ENCODE measurements at places on chromosomes 2 and 18.

GRCh38 chr18:5571666-5572065, 27.9 kb upstream of the EPB41L3 start:
- DNase-seq: no peak

GRCh38 chr2:43484323-43484930, 111.4 kb downstream of the THADA start:
- DNase-seq: no peak

- no peak for DNase-seq
Observed at GRCh38 chr2:239938651-239939486, 86.3 kb downstream of the NDUFA10 start.

DNA sequence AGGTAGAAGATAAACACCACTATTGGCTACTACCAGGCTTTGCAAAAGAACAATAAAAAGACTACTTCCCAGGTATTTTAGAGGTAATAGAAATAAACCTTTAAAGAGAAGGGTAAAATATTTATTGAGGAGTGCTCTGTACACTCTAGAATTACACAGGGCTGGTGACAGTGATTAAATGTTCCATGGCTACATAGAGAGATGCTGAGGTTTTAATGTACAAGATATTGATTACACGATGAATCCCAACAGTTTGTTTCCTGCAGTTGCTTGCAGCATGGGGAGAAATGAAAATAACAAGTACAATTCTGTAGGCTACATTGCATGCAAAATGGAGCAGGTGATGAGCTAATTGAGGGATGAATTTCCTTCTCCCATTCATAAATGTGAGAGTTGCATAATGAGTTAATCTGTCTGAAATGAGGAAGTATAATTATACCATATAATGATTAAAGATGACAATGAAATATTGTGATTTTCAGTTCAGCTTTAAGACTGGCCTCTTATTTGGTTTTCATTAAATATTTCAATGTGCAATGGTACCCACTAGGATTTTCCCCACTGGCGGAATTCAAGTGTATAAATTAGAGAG, 266.1 kb downstream of the SOCS6 start:
- no peak for DNase-seq

- DNase-seq: no peak
Observed at GRCh38 chr18:34738175-34738894, 28.2 kb downstream of the DTNA start.

DNA sequence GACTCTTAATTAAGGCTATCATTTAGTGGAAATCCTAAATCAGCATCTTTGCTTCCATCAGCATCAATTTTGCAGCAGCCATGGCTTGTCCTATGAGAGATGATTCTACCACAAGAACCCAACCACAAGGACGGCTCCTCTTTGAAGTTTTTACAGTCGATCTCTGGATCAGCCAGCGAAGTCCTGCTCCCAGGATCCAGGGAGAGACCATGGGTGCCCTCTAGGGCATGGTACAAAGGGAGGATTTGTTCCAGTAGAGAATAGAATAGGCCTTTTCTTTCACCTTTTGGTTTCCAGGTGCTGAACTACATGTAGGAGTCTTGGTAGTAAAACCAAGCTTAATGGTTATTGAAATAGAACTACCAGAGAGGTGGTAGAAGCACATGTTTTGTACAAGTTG, 52.7 kb downstream of the TMEM200C start:
- DNase-seq: no peak

- no peak for DNase-seq
Observed at GRCh38 chr2:15182275-15182674, 378.9 kb downstream of the NBAS start.

- no peak for DNase-seq
Observed at GRCh38 chr18:48352051-48352755, 57.0 kb downstream of the ZBTB7C start.

DNA sequence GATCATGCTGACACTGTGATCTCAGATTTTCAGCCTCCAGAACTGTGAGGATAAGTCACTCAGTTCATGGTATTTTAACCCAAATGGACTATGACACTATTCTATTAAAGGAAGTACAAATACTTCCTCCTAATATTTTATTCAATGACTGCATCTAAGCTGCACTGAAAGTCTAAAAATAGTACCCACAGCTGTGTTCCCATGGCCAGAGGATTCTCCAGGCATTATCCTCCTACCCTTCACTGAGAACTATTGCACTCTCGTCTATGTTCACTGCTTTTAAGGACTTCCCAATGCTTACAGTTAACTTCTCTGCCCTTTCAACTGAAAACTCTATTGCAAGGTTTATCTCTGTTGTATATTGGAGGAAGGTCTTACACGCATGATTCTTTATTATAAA, 15.2 kb downstream of the LRATD1 start:
- no peak for DNase-seq

- no peak for DNase-seq
Observed at GRCh38 chr2:222760301-222760897, 88.9 kb downstream of the MOGAT1 start.

- DNase-seq: no peak
Observed at GRCh38 chr2:237231593-237231992, 145.9 kb downstream of the COPS8 start.

GRCh38 chr2:39512434-39512935, 75.4 kb upstream of the MAP4K3 start:
- no peak for DNase-seq

Data from cortex of kidney (tissue), 1 donor.